ENCODE measurements at places on chromosomes 1 and 21.

DNA sequence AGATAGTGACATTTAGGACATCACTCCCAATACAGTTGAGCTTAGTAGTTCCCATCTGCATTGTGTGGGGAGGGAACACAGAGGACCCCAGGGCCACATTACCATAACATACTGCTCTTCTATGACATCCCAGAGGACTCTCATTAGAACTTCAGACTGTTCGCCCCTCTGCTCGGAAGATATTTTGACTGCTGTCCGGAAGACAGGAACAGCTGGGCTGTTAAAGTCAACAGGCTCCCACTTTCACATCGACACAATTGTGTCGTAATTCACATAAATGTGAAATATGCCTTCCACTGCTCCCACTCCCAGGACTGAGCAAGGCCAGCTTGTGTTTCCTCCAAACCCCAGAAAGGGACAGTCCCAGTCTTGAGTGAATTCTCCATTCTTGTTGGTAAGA lies 158.4 kb downstream of the SEC16B start:
- DNase-seq: no peak

DNA sequence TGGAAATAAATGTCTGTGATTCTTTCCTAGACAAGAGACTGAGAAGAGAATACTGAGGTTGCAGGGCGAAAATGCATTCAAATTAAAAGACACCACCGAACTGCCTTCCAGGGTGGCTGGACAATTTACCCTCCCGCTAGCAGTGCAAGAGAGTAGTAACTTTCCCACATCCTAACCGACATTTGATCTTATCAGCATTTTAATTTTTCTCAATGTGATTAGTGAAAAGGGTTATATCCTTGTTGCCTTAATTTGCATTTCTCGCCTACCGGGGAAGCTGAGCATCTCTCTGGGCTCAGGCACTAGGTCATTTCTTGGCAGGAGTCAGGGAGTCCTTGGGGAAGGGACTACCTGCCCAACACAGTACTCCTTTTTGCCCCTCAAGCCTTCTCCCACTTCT lies 2.8 kb downstream of the TNFRSF8 start:
- no peak for DNase-seq

- no peak for DNase-seq
Observed at GRCh38 chr1:208787219-208787618, 543.0 kb upstream of the PLXNA2 start.

- DNase-seq: no peak
Observed at GRCh38 chr1:19625291-19625937, 18.7 kb upstream of the NBL1 start.

All from T-helper 9 cell (primary cell).